Cardiac septum (tissue), 1 donor: ENCODE measurements at places on chromosomes 6 and 20. TPM values are rescaled to one million over a fixed set of nuclear protein-coding genes. Genes with fewer than 3 reads are reported as not detected.

Gene SLC16A10
- total RNA-seq = 5.0 TPM

Gene HAO1
- total RNA-seq = not detected

Gene SAMD3
- total RNA-seq = 0.22 TPM

Gene TREM1
- total RNA-seq = 2.6 TPM

Gene ID4
- total RNA-seq = 6.8 TPM

Gene MCHR2
- not detected for total RNA-seq

Gene MYB
- total RNA-seq = 0.24 TPM

Gene C6orf58
- not detected for total RNA-seq

Gene TSBP1
- total RNA-seq = not detected

Gene ECT2L
- 10.5 TPM for total RNA-seq

Gene CDSN
- not detected for total RNA-seq

Gene TP53TG5
- 2.2 TPM for total RNA-seq

Gene TDRD6
- total RNA-seq = 0.86 TPM

Gene LY6G6D
- not detected for total RNA-seq

Gene PRDM1
- 2.0 TPM for total RNA-seq

Gene HLA-DRA
- total RNA-seq = 94.0 TPM

Gene CPNE5
- total RNA-seq = 6.7 TPM

Gene LATS1
- 14.6 TPM for total RNA-seq

Gene BEND6
- 1.5 TPM for total RNA-seq

Gene TNF
- 0.38 TPM for total RNA-seq

Gene VSTM2L
- total RNA-seq = 11.1 TPM

Gene RBM24
- total RNA-seq = 221 TPM

Gene CLVS2
- not detected for total RNA-seq

Gene ARFGEF2
- 37.0 TPM for total RNA-seq

Gene CST2
- not detected for total RNA-seq

Gene TFAP2D
- total RNA-seq = not detected

Gene SLC4A11
- total RNA-seq = 0.35 TPM

Gene RAET1L
- not detected for total RNA-seq

Gene POU5F1
- 1.0 TPM for total RNA-seq
